ENCODE measurements at places on chromosomes 6 and 20.

DNA sequence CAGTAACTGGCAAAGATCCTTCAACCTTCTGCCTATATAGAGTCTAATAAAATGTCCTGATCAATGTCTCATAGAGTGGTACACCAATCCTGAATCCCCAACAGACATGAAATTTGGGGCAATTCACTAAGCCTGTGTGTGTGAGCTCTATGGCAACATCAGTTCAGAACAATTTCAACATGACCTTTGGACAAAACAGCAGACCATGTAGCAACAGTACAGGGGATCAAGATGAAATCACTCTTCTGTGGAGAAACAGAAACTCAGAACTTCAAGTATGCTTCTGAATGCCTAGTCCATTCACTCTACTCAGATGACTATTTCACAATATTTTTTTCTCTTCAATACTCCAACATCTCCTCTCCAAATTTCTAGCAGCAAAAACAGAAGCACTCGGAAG is 49.1 kb upstream of the OPRM1 start:
- no peak for DNase-seq

DNA sequence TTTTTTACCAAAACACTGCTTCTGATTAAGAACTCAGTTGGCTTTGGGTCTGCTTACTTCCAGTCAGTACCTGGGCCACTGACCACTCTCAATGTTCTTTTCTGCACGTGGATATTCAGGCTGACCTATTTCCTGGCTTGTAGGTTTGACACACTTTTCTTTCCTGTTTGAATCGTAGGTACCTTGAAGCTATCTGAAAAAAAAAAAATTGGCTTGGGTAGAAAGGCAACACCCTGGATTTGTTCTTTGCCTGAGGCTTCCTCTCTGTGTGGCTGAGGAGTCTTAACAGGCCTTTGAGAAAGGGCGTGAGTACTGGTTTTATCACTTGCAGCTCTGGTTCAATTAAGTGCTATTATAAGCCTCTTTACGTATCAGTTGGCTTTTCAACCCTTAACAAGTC is 60.6 kb upstream of the IL20RA start:
- DNase-seq, result no peak

DNA sequence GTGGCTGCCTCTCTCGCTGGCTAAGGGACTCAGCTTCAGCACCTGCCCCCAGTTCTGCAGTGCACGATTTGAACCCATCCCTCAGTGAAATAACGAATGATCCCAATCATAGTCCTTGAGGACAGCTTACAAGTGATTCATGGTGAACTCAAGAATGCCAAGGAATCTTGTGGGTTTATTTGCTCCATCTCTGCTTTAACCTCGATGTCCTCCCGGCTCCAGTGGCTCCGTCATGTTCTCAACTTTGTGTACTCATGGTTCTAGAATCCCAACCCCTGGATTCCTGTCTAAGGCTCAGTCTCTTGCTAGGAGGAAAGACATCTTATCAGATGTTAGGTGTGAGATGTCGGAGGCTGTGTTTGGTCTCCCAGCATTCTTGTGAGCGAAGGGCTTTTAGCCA is 29.0 kb upstream of the GTSF1L start:
- no peak for DNase-seq

DNA sequence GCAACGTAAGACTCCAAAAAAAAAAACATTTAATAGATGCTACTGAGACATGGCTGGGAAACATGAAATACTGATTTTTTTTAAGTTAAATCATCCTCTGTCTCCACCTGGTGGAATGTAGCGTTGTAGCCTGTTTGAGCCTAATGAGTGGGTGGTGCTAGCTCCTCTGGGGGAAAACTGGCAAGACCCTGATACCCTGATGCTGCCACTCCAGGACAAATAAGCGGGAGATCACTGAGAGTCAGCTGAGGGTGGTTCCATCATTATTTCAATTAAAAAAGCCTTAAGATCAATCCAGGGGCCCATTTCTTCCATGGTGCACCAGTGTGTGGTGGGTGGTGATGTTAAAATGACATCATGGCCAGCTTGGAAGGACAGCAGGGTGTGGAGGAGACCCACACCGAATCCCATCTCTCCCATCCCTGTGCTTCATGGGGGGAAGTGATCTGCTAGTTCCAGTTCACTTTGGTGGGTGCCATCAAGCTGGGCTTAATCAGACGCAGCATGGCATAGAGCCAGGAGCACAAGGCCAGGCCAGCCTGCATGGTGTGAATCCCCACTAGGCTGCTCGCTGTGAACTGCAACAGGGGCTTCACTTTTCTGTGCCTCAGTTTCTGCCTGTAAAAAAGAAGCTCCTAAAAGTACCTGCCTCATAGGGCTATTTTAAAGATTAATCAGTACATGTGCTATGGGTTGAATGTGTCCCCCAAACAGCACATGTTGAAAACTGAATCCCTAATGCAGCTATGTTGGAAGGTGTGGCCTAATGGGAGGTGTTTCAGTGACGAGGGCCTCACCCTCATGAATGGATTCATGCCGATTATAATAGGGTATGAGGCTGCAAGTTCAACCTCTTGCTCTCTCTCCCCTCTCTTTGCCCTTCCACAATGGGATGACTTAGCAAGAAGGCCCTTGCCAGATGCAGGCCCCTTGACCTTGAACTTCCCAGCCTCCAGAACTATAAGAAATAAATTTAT is 13.0 kb upstream of the MRPS10 start:
- no peak for DNase-seq

GRCh38 chr6:24403501-24403824 is 727 bp downstream of the MRS2 start:
- no peak for DNase-seq

GRCh38 chr6:13710552-13711323 is 897 bp downstream of the RANBP9 start:
- DNase-seq, result peak; percentile 11

DNA sequence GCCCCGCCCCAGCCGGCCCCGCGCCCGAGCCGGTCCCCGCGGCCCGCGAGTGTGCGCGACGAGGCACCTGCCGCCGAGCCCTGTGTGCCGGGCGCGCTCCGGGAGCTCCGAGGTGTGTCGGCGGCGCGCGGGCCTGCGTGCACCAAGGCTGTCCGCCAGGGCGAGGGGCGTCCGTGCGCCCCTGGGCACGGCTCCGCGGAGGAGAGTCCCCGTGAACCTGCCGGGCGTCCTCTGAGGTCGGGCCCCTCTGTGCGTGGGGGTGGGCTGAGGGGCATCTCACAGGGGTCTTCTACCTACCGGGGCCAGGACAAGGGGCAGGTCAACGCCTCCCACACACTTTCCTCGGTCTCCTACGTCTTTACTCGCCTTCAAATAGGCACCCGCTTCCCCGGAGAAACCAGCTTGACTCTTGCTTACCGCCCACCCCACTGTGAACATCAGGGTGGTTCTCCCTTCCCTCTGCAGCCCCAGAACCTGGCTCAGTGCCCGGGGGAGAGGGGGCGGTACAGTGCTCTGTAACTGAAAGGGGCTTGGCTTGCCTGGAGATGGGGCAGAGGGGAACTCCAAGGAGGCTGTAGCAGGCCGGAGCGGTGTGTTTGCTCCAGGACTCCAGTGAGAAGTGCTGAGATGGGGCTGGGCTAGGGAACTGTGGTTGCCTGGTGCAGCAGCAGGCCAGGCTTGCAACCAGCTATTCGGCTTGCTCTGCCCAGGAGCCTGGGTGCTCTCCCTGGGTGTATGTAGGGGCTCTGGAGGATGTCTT is at the start of gene SAMD10:
SAMD10 (minus strand) TSS at position 86 of the 760 bp plus-strand sequence. CDS start 175 bp downstream, outside the sequence.
- peak; percentile 86 for DNase-seq

- no peak for DNase-seq
These were observed 147.0 kb upstream of the PTPRK start for GRCh38 chr6:128667339-128667858.

- no peak for DNase-seq
These were observed 288.0 kb upstream of the AGPAT4 start for GRCh38 chr6:161561908-161562307.

DNA sequence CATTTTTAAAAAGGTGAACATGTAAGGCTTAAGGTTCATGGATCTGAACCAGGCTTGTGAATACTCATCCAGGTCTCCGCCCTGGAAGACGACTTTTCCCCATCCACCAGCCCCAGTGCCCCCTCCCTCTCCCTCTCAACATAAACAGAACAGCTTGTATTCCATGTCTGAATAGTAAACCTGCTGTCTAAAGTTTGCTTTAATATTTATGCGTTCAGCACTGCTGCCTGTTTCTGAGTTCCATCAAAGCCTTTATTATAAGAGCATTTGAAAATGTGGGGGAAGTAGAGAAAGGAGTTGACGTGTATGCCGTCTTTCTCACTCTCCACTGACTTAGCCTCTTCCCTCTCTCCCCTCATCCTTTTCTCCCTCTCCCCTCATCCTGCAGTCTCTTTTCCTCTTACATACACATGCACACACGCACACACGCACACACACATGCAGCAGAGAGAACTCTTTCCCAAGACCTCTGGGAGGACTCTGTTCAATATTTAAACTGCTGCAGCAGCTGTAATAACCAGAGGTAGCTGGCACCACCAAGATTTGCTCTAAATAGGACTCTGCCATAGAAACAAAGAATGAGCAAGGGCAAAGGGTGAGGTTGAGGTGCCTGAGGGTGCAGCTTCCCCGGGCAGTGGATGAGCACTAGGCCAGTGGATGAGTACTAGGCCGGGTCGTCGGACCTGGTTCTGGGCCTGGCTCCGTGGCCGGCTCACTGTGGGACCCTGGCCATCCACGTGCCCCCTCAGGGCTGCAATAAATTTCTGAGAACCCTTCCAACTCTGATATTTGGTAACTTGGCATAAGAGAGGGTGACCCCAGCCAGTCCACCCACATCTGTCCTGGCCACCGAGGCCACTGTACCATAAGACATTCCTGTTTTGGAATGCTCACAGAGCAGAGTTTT is 35.4 kb upstream of the VSTM2L start:
- DNase-seq, result no peak

- no peak for DNase-seq
These were observed 69.3 kb downstream of the ABHD12 start for GRCh38 chr20:25321262-25321831.

- no peak for DNase-seq
These were observed 8.2 kb downstream of the CCN5 start for GRCh38 chr20:44723391-44723790.

DNA sequence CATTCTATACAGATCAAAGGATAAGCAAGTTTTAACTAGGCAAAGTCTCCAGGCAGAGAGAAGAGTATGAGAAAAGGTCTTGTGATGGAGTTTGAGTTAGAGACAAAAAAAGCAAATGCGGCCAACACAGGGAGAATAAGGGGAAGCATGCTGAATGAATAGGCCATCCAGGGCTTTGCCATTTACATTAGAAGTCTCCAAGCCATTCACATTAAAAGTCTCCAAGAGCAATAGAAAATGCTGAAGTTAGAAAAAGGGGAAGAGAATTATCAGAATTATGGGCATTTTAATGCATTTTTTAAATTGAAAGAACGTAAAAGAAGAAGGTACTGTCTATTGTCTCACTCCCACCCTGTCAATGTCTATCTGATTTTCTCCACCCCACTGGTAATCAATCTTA is 49.4 kb downstream of the PDSS2 start:
- no peak for DNase-seq

DNA sequence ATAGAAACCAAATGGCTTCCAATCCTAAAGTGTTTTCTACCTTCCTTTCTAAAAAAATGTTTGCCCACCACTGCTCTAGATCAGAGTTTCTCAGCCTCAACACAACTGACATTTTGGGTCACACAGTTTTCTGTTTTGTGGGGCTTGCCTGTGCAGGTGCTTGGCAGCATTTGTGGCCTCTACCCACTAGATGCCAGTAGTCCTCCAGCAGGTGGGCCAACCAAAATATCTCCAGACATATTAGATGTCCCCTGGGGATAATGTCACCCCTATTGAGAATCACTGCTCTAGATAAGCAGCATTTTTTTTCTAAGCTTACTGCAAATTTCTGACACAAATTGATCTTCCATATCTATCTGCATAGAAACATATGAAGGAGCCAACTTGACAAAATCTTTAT is 26.3 kb upstream of the EPM2A start:
- DNase-seq, result no peak

DNA sequence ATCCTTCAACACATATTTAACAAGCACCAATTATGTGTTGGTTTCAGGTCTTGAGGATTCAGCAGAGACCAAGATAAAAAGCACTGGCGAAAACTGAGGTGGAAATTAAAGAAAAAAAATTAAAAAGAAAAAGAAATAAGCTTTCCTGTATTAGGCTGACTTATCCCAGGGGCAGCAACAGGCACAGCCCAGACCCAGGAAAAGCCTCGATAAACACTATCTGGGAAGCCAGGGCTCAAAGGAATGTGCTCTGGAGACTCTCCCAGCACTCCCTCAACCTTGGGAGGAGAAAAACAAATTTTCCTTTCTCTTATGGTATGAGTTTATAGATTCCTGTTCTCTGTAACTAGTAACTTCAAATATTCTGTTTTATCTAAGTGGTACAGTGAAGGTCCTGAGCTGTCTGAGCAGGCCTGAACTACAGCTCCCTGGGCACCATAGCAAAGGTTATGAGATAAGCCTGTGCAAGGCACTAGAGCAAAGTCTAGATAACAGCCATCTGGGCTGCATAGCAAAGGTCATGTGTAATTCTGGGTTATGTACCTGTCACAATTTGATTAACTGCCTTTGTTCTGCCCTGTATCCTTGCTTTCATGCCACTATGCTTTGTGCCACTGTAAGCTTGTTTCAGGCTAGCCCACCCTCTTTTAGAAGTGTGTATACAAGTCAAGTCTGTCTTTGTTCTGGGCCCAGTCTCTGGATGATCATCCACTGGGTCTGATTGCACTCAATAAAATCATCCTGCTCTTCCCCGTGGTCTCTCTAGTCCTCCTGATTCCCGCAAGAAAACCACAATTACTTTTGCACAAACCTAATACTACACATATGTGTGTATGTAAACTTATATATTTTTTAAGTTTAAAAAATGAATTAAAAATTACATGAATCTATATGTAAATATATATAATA is 54.0 kb downstream of the IL22RA2 start:
- DNase-seq, result no peak

DNA sequence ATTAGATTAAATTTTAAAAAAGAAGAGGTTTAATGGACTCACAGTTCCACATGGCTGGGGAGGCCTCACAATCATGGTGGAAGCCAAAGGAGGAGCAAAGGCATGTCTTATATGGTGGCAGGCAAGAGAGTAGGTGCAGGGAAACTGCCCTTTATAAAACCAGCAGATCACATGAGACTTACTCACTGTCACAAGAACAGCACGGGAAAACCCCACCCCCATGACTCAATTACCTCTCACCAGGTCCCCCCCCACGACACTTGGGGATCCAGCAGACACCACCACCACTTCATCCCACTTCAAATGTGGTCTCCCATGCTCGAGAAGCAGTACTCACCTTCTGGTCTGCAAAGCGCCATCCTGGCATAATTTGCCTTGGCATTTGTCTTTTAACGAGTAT is 24.6 kb downstream of the MTFR2 start:
- no peak for DNase-seq

- DNase-seq, result no peak
These were observed 26.2 kb downstream of the TOP1 start for GRCh38 chr20:41054847-41055230.

DNA sequence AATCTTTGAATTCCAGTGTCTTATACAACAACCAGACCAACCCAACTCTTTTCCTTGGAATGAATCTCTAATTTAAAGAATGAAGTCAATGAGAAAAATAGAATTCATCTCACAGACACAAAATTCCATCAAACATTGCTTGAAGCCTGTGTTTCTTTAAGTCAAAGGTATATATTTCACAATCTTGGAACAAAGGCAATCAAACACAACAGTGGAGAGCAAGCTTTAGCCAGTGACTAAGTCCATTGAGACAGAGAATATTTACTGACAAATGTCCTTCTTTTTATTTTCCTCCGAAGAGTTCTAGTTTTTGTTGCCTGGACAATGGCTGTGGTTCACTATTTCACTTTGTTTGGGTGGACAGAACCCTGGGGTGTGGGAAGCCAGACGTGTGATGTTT is 35.8 kb downstream of the MEP1A start:
- DNase-seq, result no peak

All from stimulated activated CD4-positive, alpha-beta T cell treated with anti-CD3 and anti-CD28 coated beads, Interleukin-15, amount 100 ng/mL, for 48 hours (primary cell).